Activated T-cell treated with anti-CD3 and anti-CD28 coated beads, Interleukin-2, amount 50 U/mL, for 72 hours (primary cell): ENCODE measurements at places on chromosomes 3 and 15. TPM values are rescaled to one million over a fixed set of nuclear protein-coding genes. Genes with fewer than 3 reads are reported as not detected.

Gene SLC28A1
- not detected for total RNA-seq

Gene C2CD4A
- 0.46 TPM for total RNA-seq

Gene CLRN1
- total RNA-seq: not detected

GRCh38 chr15:73346735-73347312 lies 21.9 kb downstream of the HCN4 start:
- DNase-seq: peak; percentile 64
- H3K27ac ChIP-seq: no peak overlapping the region
- no peak overlapping the region for H3K4me3 ChIP-seq

- DNase-seq: no peak
- H3K4me1 ChIP-seq: peaks cover 5% of the 10 kb centered on the region
- H3K27ac ChIP-seq: no peak overlapping the region
- H3K36me3 ChIP-seq: no peaks in the 10 kb centered on the region
These were observed 17.6 kb downstream of the ASB14 start for GRCh38 chr3:57274845-57275244.

DNA sequence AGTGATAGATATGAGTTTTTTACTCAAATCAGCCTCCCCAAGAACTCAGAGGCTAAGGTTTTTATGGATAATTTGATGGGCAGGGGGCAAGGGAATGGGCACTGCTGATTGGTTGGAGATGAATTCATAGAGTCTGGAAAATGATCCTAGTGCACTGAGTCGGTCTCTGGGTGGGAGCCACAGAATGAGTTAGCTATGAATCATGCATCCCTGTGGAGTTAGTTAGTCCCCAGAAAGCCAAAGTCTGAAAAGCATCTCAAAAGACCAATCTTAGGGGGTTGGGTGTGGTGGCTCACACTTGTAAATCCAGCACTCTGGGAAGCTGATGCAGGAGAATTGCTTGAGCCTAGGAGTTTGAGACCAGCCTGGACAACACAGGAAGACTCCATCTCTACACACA lies 516.1 kb downstream of the AGBL1 start:
- DNase-seq: no peak
- H3K4me3 ChIP-seq: no peak overlapping the region
- no peaks in the 10 kb centered on the region for H3K4me1 ChIP-seq
- H3K27me3 ChIP-seq: no peaks in the 10 kb centered on the region
- H3K27ac ChIP-seq: no peak overlapping the region

DNA sequence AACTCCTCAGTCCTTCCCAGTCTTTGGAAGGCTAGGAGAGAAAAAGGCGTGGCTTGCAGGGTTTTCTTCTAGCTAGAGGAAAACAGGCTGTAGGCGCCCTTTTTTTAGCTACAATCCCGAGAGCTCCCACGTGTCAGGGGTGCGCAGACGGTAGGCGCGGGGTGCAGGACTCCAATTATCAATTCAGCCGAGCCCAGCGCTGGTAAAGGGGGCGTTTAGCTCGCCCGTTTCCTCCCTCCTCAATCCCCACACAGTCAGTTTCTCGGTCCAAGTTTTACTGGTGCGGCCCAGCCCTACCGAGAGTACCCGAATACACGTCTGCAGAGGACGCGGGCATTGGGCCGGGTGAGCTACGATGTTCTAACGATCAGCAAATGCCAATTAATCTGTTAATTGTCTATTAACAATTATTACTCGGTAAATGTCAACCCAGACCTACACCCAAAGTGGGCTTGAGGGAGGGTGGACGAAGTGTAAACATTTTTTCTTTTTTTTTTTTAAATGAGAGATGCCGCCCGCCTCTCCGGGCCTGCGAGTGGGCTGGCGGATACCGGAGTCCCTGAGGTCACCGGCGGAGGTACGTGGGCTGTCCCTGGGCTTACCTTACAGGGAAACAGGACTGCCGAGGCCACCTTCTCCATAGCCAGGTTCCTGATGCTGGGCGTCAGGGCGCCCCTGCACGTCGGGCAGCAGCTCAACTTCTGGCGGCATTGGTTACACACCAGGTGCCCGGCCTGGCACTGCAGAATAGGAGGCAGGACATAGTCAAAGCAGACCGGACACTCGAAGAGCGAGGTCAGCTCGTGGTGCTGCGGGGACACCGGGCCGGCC lies 923 bp downstream of the SIAH2 start:
- peak; percentile 40 for DNase-seq
- peaks cover 69% of the 10 kb centered on the region for H3K4me1 ChIP-seq
- peak overlapping the region; percentile 100 for H3K27ac ChIP-seq
- no peaks in the 10 kb centered on the region for H3K27me3 ChIP-seq

- H3K36me3 ChIP-seq: no peaks in the 10 kb centered on the region
- H3K4me3 ChIP-seq: no peak overlapping the region
- no peaks in the 10 kb centered on the region for H3K4me1 ChIP-seq
These were observed 376.5 kb upstream of the KCNMB2 start for GRCh38 chr3:178159691-178160220.

DNA sequence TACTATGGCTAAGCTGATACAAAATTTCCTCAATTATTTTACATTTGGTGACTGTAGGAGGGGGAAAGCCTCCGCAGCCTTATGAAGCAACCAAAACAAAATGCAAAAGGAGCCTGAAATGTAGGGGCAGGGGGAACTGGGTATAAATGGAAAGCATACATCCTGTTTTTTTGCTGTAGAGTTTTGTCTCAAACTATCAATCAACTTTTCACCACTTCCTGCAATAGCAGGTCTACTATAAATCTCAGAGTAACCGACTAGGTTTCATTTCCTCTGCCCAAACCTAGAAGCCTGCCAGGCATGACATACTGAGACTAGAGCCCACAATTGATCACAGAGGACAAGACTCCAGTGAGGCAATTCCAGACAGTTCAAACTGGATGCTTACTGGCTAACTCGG lies 91.3 kb downstream of the SHQ1 start:
- H3K36me3 ChIP-seq: peaks cover 2% of the 10 kb centered on the region
- H3K4me3 ChIP-seq: peak overlapping the region; percentile 54
- peak overlapping the region; percentile 71 for H3K27ac ChIP-seq
- H3K27me3 ChIP-seq: no peaks in the 10 kb centered on the region
- peaks cover 65% of the 10 kb centered on the region for H3K4me1 ChIP-seq
- peak; percentile 62 for DNase-seq

DNA sequence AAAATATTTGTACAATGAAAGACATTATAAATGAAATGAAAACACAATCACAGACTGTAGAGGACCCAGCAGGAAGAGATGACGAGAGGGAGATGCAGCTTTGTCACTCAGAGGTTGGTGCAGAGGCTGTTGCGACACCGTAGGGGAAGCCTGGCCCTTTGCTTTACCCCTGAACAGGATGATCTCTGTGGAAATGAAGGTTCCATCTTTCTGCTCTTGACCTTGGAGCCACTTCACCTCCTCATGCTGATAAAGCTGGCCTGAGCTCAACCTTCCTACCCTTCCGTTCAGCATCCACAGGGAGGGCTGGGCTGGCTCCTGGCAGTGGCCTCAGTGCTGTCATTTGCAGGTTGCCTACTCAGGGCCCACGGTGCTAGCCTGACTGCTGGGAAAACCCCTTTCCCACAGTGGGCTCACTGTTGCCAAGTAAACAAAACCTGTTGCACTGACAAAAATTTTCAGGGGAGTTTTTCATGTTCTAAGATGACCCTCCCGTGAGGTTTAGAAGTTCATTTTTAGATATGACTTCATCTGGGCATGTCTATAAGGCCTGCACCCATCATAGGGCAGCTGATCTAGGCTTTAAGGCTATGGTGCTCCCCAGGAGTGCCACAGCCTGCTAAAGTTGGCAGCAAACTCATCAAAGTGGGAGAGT lies 3.0 kb upstream of the CD80 start:
- peaks cover 6% of the 10 kb centered on the region for H3K27me3 ChIP-seq
- peak overlapping the region; percentile 48 for H3K4me3 ChIP-seq

DNA sequence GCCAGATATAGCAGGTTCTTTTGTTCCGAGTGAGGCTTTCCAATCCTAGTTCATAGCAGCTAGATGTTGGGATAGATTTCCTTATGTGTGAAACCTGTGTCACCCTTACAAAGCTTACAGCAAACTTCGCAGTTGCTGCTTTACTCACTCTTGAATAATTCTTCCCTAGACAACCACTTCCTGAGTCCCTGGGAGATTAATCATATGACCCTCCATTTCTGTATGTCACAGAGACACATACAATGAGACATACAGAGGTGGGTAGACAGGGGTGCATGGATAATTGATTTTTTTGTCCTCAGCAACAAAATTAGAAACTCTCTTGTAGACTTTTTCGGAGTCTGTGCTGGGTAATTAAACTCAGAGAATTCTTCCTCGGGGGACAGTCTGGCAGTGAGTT lies 163.2 kb downstream of the NSUN3 start:
- peaks cover 7% of the 10 kb centered on the region for H3K27me3 ChIP-seq
- DNase-seq: no peak
- H3K4me3 ChIP-seq: peak overlapping the region; percentile 62
- H3K27ac ChIP-seq: peak overlapping the region; percentile 91
- peaks cover 7% of the 10 kb centered on the region for H3K4me1 ChIP-seq
